Cortex of kidney (tissue), 1 donor: ENCODE measurements at places on chromosomes 2 and 18.

GRCh38 chr2:109373791-109374547, 239.8 kb downstream of the SEPTIN10 start:
- no peak for DNase-seq

DNA sequence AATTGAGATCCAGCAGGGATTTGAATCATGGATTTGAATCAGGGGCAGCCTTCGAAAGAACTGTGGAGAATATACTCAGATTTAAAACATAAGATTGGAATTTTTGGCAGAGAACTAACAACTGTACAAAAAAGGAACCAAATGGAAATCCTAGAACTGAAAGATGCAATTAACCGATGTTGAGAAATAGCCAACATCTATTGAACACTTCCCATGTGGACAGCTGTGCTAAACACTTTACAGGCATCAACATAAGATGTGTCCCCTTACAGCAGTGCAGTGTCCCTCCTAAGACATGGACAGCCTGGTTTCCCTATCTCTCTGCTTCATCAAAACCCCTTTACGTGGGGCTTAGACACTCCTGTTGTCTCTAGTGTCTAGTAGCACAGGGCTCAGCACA, 3.7 kb upstream of the IL1RN start:
- DNase-seq: no peak

DNA sequence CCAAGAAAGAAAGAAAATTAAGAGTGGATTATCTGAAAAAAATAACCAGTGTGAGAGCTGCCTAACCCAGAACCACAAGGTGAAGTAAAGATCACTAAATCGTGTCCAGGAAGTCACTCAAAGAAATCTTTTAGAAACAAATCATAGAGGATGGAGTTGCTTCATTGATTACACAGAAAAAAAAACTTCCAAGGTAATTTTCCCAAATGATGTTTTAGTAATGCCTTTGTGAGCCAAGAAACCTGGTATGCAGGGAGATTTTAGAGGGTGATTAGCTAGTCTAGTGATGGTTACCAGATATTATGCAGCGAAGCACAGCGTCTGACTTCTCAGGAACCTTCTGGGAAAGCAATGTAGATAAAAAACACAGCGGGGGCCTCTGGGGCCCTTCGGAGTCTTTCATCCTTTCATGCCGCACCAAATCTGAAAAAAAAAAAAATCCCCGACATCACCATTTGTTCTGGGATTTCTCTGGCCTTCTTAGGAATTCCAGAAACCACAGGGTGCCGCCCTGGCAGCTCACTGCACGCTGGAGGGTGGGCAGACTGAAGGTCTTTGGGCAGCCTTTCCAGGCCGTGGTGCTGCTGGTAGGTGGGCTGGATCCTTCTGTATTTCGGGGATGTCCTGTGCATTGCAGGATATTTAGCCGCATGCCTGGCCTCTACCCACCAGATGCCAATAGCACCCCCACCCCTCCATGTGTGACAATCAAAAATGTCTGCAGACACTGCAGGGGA, 17.3 kb downstream of the ALPK2 start:
- no peak for DNase-seq

GRCh38 chr18:79497638-79498081, 101.9 kb downstream of the NFATC1 start:
- DNase-seq: no peak

DNA sequence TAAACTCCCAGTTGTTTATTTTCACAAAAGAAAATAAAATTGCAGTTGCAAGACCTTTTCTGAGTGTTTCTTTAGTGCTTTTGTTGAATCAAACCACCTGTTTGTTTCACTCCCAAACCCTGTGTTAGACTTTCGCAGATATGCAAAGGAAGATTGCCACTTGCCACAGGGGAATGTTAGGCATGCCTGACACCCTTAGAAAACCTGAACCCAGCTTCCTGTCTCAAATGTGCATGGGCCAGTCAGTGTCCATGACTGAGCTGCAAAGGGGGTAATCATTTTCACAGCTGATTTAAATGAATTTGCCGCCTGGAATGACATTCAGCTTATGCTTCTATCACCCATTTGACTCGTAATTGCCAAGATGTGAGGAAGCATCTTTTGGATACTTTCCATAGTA, 17.5 kb downstream of the TGOLN2 start:
- DNase-seq: no peak

GRCh38 chr2:88751768-88752167, 60.3 kb downstream of the RPIA start:
- DNase-seq: no peak

DNA sequence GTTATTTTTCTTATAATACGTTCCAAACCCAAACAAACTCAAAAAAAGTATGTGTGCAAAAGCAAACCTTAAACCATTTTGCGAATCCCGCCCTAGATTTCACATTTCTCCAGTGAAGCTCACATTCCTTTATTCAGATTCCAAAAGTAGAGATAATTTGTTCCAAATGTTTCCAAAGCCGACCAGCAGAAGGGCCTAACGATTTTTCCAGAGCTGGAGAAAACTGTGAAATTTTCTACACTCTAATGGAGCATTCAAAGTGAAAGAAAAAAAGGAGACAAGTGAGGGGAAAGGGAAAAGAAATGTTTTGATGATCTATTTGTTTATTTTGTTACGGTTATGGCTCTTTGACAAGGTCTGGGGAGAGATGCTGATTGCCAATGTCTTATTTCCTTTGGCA, 286.5 kb upstream of the SLC14A2 start:
- no peak for DNase-seq

DNA sequence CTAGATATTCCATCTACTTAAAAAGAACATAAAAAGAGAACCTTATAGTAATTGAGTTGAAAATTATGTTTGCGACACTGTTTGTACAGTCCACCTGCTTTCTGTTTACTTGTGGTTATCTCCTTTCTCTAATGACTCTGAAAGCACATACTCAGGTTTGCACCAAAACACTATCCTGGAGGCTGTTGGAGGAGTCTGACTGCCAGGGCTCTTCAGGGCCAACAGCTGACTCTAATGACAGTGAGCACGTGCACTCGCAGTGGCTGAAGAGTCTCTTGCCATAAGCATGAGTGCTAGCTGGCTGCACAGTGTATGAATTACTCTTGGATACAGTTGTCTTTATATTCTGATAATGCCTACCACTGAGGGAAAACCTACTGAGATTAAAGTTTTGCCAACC, 16.7 kb upstream of the GLS start:
- DNase-seq: no peak

- no peak for DNase-seq
Measured at GRCh38 chr2:47512581-47513083, 109.7 kb downstream of the MSH2 start.

DNA sequence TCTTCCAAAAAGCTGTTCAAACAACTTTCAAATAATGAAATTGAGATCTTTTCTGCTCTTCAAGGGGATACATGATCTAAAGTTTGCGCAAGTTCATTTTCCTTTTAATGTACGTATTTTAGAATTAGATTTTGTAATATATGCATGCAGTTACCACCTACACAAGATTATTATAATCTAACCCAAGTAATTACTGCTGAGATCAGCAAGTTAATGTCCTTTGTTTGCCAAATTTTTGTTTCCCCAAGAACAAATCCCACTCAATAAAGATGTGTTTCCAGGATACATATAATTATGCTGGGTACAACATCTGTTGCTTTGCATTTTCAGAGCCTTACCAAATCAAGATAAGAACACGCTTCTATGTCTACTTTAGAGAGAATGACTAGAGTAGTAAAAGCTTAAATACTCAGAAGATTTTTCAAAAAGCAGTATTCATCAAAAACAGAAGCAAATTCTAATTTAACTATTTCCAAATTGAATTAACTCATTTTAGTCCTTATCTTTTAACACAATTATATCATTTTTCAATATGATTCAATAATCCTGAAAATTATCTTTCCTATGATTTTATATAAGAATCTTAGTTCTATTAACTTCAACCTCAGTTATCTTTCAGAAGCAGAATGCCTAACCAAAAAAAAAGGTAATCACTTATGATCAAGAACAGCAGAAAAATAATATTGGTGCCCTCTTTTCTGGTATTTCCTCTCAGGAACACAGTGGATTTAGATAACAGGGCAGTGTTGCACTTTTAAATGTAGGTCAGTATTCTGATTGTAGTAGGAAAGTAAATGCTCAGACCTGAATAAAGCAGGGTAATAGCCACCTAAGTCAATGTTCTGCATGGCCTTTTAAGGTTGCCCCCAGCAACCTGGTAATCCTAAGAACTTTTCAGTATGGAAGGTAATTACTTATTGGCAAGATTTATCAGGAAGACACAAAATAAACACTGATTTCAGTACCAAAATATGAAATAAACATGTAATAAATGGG, 28.0 kb downstream of the CERKL start:
- no peak for DNase-seq

DNA sequence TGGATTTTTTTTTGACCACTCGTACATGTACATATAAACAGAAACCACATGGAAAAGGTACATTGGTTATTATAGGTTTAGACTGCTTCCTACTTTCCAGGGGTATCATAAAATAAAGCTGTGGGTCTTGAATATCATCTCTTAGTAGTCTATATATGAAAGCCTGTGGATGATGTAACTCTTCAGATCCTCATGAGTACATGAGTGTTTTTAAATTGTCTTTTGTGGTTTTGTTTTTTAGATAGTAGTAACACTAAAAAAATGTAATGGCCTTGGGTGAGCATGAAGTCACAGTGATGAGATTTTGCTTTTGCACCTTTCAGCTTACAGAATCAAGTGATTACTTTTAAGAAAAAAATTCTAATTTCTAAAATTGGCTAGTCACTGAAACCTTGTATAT, 80.2 kb downstream of the RAB3GAP1 start:
- no peak for DNase-seq

DNA sequence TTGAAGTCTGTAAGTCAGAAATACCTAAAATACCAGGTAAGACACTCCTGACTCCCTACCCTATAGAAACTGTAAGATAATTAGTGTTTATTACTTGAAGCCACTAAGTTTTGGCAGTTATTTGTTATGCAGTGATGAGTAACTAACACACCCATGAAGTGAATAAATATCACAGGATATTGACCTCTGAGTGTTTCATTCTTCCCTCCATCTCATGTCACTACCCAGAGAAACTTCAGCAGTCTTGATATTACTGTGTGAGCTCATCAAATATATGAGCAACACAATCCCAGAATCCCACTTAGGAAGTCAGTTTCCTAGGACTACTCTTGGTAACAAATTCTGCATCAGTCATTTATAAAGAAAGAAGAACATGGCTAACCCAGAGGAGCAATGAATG, 529.7 kb downstream of the FBXO15 start:
- no peak for DNase-seq

DNA sequence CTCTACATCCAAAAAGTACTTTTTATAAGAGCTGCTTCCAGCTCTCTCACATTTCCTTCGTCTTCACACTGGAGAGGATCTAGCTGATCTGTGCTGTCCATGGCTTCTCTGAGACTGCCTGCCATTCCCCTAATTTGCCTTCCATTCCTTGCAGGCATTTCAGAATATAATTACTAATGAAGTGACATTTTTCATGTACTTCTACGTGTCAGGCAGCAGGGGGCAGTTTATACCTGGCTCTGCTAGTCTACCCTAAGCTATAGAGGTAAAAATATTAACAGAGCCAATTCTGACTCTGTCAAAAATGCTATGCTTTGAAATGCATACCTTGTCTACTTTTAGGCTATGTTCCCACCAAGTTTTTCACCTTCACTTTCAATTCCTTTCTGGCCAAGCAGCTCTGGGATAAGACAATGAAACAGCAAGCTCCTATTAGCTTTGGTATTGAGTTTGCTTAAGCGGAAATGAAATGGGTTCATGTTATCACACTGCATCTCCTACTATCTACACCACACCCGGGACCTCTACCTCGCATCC, 81.9 kb downstream of the MEP1B start:
- no peak for DNase-seq
